ENCODE measurements at places on chromosomes 6 and 20.

- peak; percentile 25 for DNase-seq
These were observed 11.5 kb upstream of the TMC2 start for GRCh38 chr20:2524709-2525506.

- no peak for DNase-seq
These were observed 93.8 kb downstream of the RIN2 start for GRCh38 chr20:19851861-19852260.

- no peak for DNase-seq
These were observed 14.3 kb upstream of the KCNB1 start for GRCh38 chr20:49496553-49497397.

DNA sequence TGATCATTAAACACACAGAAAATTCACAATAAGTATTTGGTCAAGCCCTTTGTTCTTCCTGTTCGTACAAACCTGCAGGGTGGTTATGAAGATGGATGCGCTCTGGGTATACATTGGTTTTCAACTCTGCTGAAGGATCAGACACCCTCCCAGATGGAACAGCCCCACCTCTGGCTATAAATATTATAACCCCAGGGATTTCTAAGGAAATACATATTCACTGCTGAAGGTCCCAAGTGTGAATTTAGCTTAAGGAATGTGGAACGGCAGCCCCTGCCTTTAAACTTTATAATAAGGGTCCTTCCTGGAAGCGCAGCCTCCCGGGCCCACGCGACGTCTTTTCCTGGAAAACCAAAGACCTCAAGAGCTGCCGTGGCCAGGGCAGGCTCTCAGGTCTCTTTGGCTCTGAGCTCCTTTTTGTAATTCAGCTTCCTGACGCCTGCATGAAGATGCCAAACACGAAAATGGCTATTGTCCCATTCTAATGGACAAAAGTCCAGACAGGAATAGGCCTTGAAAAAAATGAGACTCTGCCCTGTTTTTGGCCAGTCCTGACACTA lies 172.4 kb upstream of the SSTR4 start:
- DNase-seq: no peak

DNA sequence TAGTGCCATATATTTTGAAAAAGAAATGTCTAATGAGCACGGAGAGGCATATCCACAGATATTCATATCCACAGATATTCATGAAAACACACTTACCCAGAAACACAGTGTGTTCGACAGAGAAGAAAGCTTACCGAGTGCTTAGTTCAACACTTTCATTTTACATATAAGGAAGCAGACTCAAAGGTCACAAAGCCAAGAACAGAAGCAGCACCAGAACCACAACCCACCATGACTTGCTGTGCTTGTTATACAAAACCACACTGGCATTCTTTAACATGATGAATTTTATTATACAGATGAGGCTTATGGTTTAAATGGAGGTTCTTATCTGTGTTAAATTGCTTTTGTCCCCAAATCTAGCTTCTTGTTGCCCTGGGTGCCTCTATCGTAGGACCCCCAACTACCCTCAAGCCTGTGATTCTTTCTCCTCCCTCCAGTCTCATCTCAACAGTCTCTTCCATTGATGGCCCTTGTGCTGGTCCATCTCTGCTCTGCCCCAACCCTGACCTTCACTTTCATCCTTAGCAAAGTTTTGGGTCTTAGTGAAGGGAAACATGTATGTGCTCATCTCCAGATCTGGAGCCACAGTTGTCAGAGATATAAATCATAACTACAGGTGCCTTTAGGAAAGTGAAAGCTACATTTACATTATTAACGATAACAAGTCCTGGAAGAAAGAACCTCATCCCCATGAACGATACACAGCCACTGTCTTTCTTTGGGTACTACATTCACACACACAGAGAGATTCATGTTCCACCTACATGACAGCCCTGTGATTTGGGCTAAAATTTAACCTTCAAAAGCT lies 40.0 kb downstream of the SF3B5 start:
- no peak for DNase-seq

GRCh38 chr6:32046450-32047083 lies 8.4 kb downstream of the CYP21A2 start:
- DNase-seq: no peak

- no peak for DNase-seq
These were observed 273.3 kb downstream of the ALDH8A1 start for GRCh38 chr6:134676307-134677281.

DNA sequence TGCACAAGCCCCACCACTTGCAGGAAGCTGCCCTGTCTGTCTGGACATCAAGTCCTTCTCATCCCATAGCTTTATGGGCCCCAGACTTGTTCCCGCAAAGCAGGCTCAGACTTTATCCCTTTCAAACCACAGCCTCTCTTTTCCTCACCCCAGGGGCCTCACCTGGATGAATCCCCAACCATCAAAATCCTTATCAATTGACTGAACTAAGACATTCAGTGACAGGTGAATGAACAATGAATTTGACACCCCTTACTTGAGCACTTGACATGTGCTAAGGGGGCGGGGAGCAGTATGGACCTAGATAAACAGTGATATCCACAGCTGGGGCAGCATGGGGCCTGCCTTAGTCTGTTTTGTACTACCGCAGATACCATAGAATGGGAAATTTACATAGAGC lies 5.0 kb downstream of the RAB44 start:
- DNase-seq: no peak

GRCh38 chr6:43183441-43183840 lies 1.4 kb downstream of the CUL9 start:
- no peak for DNase-seq

- DNase-seq: no peak
These were observed 29.3 kb downstream of the CST8 start for GRCh38 chr20:23520185-23520584.

DNA sequence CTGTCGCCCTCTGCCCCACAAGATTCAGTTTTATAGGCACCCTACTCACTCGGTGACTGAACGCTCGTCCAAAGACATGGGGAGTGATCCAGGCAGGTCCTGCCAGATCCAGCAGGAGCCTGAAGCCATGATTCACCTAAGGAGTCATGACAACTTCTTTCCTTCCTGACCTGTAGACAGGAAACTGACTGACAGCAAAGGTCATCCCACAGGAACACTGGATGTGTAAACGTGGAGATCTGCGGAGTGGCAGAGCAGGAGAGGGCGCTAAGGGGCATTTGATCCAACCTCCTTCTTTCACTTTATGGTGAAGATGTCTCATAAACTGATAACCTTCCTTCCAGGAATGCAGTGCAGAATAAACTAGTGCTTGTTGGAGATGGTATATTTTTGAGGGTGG lies 192.2 kb downstream of the GJA10 start:
- no peak for DNase-seq

- no peak for DNase-seq
These were observed 24.7 kb downstream of the NDUFAF4 start for GRCh38 chr6:96872976-96873375.

DNA sequence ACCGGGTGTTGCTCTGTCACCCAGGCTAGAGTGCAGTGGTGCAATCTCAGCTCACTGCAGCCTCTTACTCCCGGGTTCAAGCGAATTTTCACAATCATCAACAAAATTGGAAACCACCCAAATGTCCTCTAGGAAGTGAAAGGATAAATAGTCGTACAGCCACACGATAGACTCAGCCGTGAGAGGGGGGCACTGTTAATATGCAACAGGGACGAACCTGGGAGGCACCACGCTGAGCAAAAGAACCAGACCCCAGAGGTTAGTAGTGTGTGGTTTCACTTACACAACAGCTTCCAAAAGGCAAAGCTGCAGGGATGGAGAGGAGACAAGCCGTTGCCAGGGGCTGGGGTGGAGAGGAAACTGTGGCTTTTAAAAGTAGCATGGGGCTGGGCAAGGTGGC lies 30.1 kb upstream of the NTSR1 start:
- no peak for DNase-seq

GRCh38 chr6:35064757-35065440 lies 76.2 kb downstream of the TCP11 start:
- DNase-seq: no peak

- no peak for DNase-seq
These were observed 454.2 kb downstream of the GRIK2 start for GRCh38 chr6:101847690-101848089.

DNA sequence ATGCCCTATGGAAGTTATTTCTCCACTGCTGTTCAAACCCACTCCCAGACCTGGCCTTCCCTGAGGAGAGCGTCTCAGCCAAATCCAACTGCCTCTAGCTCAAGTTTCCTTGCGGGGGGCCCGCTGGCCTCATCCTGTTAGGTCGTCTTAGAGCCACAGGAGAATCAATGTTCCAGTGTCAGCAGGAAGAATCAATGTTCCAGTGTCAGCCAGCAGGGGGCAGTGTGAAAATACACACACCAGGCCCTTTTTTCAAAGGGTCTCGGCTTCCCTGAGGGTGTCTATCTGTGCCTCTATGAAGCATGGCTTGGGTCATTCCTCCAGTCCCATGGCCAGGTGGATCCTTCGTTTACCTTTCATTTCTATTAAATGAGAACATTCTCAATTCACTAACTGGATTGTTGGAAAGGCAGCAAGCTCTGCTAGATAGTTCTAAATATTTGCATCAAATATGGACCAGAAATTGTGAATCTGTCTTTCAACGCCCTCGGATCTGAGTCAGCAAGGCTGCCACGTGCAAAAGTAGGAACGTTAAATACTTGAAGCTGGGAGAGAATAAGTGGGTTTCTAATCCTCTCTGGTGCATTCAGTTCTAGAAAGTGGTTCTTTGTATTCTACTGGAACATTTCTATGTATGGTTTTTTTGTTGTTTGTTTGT lies 19.2 kb downstream of the PRND start:
- peak; percentile 49 for DNase-seq

GRCh38 chr20:61855286-61855685 lies 210.4 kb downstream of the TAF4 start:
- no peak for DNase-seq

- DNase-seq: no peak
These were observed 15.8 kb upstream of the PLCB1 start for GRCh38 chr20:8116067-8116811.

DNA sequence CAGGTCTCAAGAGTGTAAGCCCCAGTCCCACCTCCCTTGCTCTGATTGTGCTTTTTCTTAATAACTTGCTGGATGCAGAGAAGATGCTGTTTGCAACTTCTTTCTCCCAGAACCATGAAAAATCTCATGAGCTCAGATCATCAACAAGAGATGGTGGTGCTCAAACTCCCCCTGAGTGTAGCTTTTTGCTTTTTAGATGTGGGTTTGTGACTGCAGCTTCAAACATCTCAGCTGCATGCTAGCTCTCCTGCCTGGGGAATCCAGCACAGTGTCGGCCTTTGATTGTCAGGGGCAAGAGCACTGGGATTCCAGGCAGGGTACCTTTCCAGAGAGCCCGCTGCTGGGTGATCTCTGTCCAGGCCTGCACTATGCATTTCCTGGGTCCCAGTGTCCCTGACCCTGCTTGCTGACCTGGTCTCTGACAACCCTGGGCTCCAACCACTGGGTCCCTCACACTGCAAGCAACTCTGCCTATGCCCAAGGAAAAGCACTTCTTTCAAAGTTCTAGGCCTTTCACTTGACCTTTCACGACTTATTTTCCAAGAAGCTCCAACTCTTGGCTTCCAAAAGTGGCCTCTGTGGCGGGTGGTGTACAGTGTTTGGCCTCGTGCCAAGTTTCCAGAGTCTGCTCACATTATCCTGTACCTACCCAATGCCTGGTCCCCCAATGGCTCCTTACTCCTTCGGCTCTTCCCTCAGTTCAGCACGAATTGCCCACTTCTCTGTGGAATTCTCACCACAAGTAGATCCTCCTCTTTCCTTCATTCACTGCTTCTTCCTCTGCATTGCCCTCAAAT lies 69.7 kb upstream of the LY86 start:
- DNase-seq: no peak

- DNase-seq: no peak
These were observed 31.7 kb upstream of the ECI2 start for GRCh38 chr6:4167123-4167522.

DNA sequence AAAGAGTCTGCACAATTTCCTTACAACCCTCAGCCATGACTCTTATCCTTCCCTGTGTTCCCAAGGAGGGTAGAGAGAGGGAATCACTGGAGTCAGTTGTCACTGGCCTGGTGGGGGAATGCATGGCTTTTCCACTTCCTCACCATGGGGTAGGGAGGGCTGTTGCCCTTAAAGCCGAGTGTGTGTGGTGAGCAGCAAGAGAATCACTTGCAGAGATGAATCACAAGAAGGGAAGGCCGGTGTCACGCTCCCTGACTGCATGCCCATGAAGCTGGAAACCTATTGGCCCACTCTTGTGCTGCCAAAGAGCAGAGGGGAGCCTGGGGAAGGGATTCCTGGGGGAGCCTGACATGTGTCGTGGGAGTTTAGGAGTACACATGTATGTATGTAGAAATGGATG lies 18.1 kb upstream of the BMP6 start:
- no peak for DNase-seq

- no peak for DNase-seq
These were observed 87.0 kb upstream of the HMGCLL1 start for GRCh38 chr6:55666037-55666436.

DNA sequence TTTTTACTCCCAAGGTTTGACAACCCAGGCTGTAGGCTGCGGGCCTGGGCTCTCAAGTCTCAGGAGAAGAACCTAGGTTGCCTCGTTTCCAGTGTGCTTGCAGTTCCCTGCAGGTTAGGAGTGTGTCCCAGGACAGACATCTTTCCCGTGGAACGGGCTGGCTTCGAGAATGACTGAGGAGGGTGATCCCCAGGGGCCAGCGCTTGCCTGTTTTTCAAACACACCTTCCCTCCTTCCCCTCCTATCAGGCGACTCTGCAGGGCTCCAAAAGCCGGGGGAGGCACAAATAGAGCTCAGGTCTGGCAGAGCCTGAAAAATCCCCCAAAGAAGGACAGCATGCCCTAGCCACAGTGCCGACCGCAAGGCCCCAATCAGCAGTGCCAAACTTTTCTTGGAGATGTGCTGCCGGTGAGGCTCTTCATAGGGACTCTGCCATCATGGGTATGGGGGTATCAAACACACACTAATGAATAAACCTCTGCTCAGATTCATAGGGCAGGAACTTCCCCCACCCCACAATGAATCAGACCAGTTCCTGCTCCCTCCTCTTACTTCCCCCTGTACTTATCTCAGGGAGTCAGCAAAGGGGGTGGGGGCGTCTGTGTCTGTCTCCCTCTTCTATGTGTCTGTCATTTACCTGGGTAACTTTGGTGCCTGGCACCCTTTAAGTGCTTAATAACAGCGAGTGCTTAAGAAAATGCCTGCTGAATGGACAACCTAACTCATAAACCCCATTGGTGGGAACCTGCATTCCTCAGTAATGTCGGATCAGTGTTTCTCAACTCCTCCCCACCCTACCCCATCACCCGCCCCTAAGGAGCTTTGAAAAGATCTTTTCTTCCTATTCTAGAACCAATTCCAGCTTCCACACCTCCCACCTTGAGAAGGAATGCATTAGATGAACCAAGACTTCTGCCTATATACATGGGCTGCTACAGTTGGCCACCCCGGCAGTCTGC lies 1.6 kb downstream of the KCNG1 start:
- no peak for DNase-seq

- no peak for DNase-seq
These were observed 162.0 kb upstream of the EPHA7 start for GRCh38 chr6:93581371-93581770.

- DNase-seq: no peak
These were observed 70.2 kb upstream of the SLC22A1 start for GRCh38 chr6:160051390-160051789.

GRCh38 chr6:95654176-95654575 lies 76.8 kb downstream of the MANEA start:
- no peak for DNase-seq

GRCh38 chr20:7090001-7090400 lies 322.5 kb downstream of the BMP2 start:
- DNase-seq: no peak

GRCh38 chr6:158770533-158771330 lies 48.4 kb downstream of the EZR start:
- DNase-seq: no peak

GRCh38 chr6:73030791-73031782 lies 194.2 kb downstream of the KHDC1L start:
- no peak for DNase-seq
